ENCODE measurements at places on chromosomes 6 and 20.

- DNase-seq, result no peak
These were observed 402.1 kb downstream of the EPHA7 start for GRCh38 chr6:93017213-93017612.

DNA sequence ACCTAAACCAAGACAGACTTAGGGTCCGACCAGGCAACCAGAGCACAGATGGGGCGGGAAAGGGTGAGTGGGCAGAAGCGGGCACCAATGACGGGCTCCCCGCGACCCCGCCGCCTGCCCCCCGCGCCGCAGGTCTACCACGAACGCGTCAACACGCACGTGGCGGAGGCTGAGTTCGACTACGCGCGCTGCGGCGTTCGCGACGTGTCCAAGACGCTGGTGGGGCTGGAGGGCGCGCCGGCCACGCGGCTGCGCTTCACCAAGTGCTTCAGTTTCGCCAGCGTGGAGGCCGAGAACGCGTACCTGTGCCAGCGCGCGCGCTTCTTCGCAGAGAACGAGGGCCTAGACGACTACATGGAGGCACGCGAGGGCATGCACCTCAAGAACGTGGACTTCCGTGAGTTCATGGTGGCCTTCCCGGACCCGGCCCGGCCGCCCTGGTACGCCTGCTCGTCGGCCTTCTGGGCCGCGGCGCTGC, 5.1 kb downstream of the TMEM151B start:
- DNase-seq, result no peak

DNA sequence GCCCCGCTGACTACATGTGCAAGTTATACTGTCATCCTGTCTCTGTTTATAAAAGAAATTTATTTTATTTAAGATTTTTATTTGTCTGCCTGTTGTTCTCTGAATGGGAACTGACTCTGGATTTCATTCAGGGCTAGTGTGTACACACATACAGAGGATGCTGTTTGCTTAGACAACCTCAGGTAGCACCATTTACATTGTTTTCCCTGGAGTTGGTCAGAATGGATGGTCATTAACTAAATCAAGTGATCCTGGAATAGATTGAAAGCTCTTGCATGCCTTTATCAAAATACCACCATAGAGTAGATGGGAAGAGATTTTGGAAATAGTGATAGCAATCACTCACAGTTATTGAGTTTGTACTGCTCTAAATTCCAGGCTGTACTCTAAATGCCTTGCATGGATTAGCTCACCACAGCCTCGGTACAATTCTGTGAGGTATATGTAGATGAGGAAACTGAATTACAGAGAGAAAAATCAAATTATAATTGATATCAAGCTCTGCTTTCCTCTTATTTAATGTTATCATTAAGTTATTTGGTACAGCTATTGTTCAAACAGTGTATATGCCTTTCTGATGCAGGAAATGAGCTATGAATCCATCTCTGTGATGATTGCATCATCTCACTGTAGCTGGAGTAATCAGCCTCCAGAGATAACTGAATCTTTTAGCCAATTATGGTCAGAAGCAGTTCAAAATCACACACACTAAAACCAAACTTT, 51.9 kb downstream of the RNF217 start:
- DNase-seq, result no peak

GRCh38 chr6:119476554-119476953, 127.0 kb upstream of the MAN1A1 start:
- DNase-seq, result no peak

- DNase-seq, result no peak
These were observed 290.5 kb upstream of the MANEA start for GRCh38 chr6:95286874-95287273.

DNA sequence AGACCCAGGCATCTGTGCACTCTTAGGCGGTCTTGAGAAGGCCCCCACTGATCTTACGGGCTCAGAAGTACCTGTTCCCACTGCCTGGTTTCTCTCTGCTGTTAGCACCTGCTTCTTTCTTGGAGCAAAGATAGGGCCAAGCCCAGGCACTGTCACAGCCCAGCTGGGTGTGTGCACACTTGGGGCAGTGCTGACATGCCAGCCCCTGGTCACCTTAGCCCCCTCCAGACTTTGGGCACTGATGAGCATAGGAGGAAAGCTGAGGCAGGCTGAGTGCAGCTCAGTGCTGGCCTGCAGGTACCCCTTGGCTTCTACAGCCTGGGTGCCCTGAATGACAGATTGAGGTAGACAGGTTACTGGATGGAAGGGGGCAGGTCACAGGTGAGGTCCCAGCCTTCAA, 105.7 kb upstream of the AHI1 start:
- DNase-seq, result no peak

DNA sequence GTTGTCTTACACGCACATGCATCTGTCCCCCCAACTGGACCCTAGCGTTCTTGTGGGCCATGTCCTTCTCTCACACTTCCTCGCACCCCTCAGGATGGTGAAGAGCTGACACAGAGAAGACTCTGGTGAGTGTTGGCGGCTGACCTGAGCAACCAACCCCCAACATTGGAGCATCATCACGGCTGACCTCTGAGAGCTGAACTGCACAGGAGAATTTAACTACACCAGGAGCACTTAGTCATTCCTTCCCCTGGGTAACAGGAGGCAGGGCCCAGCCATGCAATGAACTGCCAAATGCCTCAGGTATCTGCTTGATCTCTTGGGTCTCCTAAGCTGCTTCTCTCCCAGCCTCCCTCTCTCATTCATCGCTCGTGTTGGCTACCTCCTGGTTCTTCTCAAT, 88.5 kb downstream of the PSMG4 start:
- DNase-seq, result no peak

DNA sequence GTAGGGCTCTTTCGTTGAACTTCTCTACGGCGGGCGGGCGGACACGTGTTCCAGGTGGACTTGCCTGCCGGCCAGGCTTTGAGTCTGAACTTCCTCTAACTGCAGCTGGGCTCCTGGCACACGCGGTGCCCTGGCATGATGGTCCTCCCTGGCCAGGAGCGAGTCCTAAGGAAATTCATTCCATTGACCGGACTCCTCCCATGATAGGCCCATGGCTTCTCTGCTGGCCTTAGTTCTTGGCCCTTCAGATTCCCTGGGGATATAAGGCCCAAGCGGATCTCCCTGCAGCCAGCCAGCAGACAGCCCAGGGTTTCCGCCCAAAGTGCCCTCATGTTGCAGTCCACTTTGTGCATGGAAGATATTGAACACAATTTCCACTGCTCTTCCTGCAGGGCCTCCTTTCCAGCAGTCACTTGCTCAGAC, 39.4 kb downstream of the TBC1D7 start:
- no peak for DNase-seq

- DNase-seq, result peak; percentile 63
These were observed 3.0 kb upstream of the ABCF1 start for GRCh38 chr6:30568245-30568644.

- DNase-seq, result no peak
These were observed at the start of gene TNXB for GRCh38 chr6:32109114-32109764. TNXB (minus strand) TSS chr6:32109338; CDS start chr6:32098198, 11,140 bp downstream.

- DNase-seq, result no peak
These were observed 27.4 kb downstream of the UBE3D start for GRCh38 chr6:83038246-83038645.

DNA sequence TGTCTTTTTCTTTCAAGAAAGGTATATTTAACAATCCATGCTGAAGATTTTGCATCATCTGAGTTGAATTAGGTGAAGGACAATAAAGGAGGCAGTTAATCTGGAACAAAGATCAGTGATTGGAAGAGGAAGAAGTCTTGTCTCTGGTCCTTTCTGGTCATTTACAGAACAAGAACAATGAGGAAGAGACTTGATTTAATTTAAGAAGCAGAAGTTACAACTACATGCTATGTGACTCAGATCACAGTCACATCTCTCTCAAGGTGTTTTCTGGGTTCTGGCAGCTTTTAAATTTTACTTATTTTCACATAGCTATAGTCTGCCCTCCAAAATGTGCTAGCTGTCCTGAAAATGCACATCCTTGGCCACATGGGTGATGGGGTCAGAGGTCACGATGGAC, 53.5 kb upstream of the DEK start:
- no peak for DNase-seq

GRCh38 chr6:20325641-20326421, 75.8 kb upstream of the E2F3 start:
- no peak for DNase-seq

DNA sequence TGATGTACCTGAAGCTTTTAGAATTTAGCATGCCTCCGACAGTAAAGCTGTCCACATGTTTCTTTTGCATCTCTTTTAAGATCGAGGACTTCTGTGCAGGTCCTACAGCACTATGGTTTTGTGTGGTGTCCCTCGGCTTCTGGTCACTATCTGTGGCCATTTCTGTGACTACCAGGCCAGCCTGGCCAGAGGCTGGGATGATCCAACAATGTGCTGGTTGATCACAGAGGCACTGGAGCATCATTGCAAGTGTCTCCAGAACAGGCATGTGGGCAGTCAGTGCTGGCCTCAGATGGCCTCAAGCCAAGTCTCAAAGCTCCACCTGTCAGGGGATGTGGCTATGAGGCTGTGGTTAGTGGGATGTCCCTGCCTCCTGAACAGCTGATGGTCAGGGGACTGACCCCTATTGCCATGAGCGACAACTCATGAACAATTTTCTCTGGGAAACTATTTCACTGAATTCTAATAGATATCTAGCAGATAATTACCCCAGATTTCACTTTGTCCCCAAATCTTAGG, 136.6 kb downstream of the SYNDIG1 start:
- no peak for DNase-seq

- no peak for DNase-seq
These were observed 53.1 kb upstream of the SLC32A1 start for GRCh38 chr20:38671186-38671585.

DNA sequence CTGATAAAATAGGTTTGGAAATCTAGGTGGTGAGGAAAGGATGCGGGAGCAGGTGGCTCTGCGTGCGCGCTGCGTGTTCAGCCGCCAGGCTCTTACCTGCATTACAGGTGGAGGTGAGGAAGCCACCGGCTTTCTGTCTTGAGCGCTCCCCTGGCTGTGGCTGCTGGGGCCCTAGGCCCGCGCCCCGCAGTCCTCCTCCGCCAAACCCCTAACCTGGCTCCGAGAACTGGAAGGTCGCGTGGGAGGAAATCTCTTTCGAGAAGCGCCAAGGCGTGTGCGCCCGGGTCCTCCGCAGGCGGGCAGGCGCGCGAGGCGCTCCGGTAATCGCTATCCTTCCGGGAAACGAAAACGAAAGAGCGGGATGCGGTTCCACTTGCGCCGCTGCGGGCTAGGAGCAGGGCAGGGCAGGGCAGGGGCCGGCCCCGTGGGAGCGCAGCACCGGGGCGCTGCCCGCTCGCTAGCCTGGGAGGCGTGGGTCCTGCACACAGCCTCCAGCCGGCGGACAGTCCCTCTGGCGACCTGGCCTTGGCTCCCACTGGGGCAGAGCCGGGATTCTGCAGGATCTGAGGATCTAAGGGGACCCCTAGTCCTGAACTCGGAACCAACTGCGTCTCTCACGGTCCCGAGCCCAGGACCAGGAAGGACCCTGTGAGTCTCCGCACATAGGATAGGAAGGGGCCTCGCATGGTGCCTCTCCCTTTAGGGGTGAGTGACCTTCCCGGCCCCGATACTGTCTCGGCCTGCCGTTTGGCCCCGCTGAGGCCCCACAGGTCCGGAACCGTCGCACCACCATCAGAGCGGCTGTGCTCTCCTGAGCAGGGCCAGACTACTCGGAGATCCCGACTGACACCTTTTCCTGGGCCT, at the start of gene ETV7:
Gene ETV7, minus strand, starts transcription at position 230 of the 864 bp plus-strand sequence. Its CDS starts 128 bp downstream, at position 102.
- peak; percentile 61 for DNase-seq

DNA sequence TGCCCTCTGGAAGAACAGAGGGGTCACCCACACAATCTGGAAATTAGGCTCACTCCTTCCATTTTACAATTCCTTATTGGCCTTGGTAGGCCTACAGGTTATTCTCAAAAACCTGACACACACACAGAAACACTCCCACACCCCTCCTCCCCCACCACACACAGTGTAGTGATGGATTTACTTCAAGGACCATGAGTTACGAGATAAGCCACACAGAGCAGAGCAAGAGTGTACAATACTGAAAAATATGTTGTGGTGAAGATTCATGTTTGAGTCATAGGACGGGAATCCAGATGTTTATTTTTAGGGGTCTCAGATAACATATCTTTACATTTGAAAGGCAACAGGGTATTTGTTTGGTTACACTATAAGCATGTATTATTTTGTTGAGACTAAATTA, 291.9 kb downstream of the PLCB1 start:
- no peak for DNase-seq

DNA sequence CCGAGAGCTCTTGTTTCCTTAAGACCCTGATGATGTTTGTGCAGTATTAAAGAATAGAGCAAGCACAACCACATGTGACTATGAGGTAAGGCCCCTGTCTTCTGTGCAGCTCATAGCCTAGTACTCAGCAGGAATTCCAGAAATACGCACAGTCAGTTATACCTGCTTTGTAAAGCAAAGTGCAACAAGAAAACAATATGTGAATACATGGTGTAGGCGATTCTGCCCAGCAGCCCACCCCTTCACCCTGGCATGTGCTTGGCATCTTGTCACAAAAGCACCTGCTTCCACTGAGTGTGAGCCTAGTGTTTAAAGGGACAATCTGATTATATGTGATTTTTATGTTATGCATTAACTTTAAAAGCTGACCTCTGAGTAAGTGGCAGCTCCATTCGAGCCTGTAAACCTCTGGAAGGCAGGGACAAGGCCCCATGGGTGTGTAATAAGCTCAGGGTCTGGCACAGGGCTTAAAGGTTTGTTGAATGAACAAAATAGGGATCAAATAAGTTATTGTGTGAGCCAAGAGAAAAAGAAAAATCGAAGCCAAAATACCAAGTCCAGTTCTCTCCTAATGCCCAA, 148.7 kb downstream of the DOK5 start:
- DNase-seq, result no peak

Data from activated naive CD4-positive, alpha-beta T cell treated with Interleukin-2 at 50 U/mL for 16 hours (primary cell).